Activated CD8-positive, alpha-beta T cell treated with anti-CD3 and anti-CD28 coated beads for 36 hours (primary cell): ENCODE measurements at places on chromosomes 1 and 21.

- DNase-seq = no peak
Observed at GRCh38 chr21:31777857-31778256, 45.9 kb upstream of the SCAF4 start.

GRCh38 chr1:92705446-92705845 lies 79.5 kb downstream of the EVI5 start:
- no peak for DNase-seq

- no peak for DNase-seq
Observed at GRCh38 chr1:233057836-233058235, 107.4 kb downstream of the NTPCR start.

DNA sequence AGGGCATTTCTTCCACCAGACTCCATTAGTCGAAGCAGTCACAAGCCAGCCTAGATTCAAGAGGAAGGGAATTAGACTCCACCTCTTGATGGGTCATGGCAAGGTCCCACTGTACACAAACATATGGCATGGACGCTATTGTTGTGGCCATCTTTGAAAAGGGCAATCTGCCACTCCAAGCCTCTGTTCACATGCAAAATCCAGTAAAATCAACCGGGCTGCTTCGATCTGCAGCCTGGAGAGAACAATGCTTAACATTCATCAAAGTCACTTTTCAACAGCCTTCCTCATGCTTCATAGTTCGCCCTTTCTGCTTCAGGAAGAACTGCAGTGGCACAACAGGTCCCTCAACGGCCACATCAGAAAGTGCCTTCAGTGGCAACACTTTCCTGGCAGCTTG lies 28.0 kb upstream of the GJB5 start:
- no peak for DNase-seq

GRCh38 chr1:154982341-154982740 lies 803 bp upstream of the FLAD1 start:
- no peak for DNase-seq

DNA sequence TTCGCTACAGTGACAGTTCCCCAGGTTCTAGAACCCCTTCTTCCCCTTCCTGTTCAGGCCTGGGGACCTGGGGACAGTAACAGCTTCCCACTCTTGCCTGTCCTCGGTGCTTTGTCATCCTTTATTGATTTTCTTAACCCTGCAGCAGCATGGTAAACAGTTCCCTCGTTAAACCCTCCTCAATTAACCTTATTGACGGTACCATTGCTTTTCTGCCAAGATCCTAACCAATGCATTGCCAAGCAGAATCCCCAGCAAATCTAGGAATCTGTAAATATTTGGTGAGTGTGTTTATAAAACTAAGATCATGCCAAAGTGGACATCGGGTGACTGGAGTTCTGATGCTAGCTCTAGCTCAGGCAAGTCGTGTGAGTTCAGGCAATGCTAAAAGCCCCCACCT lies 99.6 kb upstream of the KAZN start:
- DNase-seq = no peak

DNA sequence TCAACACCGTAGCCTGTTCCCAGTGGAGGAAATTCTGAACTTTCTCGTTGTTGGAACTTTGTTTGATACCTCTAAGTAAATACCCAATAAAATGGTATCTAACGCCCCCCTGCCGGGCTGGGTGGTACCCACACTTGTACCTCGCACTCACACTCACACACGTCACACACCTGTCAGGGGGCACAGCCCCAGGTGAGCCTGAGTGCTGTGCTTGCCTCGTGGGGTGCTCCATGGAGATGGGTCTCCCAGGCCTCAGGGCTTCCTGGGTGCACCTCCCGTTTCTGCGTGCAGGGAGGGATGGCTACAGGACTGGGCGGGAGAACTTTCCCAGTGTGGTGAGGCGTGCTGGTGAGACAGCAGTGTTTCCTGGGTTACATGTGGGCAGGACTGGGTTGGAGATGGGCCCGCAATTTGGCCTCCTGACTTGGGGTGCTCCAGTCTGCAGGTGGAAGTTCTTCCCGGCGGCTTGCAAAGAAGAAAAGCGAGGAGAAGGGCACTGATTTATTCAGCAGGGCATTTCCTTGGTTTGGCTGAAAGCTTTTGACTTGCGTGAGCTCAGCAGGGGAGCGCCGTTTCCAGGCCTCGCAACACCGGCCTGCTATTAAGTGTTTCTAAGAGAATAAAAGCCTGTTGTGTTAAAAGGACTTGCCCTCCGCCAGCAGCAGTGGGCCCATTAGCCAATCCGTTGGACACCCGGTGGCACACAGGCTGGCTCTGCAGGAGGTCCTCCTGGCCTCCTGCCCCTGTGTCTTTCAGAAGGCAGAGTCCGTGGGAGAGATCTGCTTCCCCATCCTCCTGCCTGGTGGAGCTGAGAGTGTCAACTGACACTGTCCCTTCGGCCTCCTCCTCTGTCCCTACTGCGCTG lies 79.7 kb downstream of the KIF26B start:
- DNase-seq = no peak

GRCh38 chr1:39525366-39526165 lies 34.1 kb downstream of the BMP8A start:
- DNase-seq = peak; percentile 75

DNA sequence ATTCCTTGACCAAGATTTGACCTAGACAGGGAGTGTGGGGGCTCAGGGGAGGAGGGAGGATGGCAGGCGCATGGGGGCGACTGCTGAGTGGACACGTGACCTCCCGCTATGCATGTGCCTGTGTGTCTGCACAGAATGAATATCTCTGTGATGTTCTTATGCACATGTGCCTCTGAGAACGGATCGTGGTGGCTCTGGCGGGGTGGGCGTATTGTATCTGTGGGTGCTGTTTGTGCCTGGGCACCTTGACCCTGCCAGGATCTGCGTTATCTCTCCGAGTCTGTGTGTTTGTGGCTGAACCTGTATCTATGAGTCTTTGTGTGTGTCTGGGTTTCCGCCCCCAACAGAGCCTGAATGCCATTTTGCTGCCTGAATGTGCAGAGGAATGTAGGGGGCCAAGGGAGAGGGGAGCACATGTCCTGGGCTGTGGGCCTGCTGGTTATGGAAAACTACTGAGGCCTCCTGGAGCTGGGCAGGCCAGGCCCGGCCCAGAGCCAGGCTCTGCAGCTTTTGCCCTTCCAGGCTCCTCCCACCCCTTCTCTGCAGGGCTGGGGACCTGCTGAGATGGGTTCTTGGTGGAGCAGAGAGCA lies 102.5 kb downstream of the EBNA1BP2 start:
- DNase-seq = no peak

DNA sequence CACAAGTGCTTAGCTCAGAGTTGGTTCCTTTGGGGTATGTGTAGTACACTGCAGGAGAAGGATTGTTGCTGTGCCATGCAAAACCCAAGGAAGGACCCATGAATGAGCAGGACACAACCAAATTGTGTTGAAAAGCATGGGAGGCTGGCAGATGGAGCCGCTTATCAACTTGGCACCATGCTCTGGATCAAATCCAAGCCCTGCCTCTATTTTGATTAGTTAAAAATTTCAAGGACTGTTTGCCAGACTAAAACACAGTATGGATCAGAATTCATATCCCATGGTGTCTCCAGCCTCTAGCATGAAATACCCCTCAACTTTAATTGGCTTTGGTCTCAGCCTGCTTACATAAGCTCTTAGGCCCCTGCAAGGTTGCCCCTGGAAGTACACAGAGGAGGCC lies 27.8 kb downstream of the CCDC185 start:
- DNase-seq = no peak

- DNase-seq = no peak
Observed at GRCh38 chr21:34730756-34731445, 62.1 kb downstream of the CLIC6 start.

GRCh38 chr1:7258589-7259135 lies 473.4 kb downstream of the CAMTA1 start:
- DNase-seq = no peak

DNA sequence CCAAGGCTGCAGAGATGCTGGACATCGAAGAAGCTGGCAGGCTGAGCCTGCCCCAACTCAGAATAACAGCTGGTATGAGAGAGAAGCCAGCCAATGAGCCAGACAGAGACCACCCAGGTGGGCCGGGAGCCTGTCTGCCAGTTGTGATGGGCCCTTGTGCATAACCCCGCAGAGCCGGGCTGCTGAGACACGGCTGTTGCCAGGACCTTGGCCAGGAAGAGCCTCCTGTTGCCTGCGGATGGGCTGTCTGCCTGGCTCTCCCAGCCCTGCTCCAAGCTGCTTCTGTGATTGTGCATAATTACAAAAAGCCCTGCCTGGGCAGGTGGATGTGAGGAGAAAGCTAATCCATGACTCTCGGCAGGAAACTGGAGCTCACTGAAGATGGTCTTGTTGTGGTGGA lies 126.5 kb downstream of the CAPN8 start:
- DNase-seq = no peak

DNA sequence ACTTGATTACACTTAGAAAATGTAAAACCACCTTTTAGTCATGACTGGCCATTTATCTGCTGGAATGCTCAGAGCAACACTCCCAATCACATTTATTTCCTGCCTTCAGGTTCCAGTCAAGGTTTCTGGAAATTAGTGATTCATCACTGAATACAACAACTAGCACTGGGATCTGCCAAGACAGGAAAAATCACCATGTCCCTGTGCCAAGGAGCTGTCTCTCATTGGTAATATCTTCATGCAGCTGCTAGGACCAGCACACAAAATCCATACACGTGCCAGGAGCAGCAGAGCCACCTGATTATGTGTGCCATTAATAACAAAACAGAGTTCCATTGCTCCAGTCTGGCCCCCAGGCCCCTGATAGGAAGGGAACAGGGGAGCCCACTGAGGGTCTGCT lies 194.6 kb downstream of the TNR start:
- no peak for DNase-seq

- DNase-seq = no peak
Observed at GRCh38 chr1:20612221-20612746, 21.0 kb upstream of the PINK1 start.

DNA sequence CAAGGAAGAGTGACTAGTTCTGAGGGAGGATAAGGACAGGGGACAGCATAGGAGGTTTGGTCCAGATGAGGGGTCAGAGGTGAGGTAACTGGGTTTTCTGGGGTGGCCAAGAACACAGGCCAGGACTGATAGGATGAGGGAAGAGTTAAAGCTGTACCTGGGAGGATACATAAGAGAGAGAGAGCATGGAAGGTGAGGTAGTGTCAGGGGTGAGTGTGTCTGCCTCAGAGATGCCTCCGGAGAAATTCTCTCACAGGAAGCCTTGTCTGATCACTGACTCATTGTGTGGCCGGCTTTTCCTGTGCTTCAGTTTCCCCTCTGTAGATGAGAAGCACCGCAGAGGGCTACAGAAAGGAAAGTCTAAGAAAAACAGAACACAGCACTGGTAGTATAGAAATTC lies 40.2 kb downstream of the FASLG start:
- DNase-seq = peak; percentile 87

DNA sequence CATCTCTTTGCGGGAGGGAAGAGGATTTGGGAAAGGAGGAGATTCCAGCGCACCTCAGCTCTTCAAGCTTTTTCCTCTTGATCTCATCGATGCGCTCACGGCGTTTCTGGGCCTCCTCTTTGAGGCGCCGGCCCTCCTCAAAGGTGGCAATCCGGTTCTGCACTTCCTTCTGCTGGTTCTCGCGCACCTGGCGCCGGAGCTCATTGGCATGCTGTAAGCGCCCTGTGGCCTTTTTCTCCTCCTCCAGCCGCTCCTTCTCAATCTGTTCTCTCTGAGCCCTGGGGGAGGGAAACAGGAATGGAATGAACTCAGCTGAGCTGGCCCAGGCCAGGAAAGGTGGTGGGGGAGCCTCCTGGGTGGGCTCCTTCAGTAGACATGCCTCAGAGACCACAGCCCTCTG lies 10.4 kb upstream of the VSIG8 start:
- DNase-seq = no peak

- no peak for DNase-seq
Observed at GRCh38 chr1:119266858-119267257, 101.7 kb upstream of the HAO2 start.

GRCh38 chr1:172041102-172041501 lies 199.8 kb downstream of the DNM3 start:
- no peak for DNase-seq

DNA sequence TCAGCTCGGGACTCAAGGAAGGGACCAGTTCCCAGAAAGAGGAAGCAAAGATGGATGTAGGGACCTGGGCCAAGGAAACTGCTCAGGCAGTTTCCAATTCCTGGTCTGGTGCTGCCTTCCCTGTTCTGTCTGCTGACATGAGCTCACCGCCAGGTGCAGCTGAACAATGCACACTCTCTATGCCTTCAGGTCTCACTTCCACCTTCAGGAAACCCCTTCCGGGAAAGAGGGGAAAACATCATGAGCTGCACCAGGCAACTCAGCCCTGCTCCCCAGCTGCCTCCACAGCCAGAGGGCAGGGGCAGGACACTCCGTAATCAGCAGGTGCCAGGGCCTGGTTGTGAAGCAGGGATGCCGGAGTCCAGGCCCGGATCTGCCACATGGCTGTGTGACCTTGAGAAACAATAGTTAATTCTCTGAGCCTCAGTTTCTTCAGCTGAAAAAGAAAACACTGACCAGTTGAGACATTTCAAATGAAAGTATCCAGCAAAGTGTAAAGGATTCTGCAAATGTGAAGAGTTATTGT lies 27.8 kb downstream of the SMIM12 start:
- DNase-seq = no peak

DNA sequence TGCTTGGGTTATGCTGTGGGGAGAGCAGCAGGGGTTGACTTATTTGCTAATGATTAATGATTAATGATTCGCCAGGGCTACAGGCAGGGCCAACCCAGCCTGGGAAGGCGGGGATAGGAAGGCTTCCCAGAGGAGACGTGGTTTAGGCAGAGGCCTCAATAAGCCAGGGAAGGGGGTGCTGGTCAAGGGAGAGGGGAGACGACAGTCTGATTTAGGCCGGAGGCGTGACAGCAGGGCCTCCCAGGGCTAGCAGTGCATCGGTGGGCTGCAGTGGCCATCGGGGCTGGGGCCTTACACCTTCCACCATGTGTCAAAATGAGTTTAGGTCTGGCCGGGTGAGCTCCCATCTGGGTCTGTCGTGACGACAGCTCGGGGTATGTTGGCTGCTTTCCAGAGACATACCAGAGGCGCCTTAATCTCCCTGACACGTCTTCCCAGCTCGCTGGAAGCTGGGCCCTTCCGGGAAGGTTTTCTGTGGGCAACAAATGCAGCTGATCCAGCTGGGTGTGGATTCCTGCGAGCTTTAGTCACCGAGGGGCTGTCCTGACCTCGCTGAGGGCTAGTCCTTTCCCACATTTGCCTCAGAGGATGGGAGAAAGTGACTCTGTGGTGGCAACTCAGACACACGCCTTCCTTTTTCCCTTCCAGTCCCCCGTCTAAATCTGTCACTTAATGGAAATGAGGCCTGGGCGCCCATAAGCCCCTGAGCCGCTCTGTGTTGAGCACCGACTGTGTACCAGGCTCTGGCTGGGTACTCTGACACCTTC lies 3.7 kb upstream of the SLC1A7 start:
- no peak for DNase-seq

DNA sequence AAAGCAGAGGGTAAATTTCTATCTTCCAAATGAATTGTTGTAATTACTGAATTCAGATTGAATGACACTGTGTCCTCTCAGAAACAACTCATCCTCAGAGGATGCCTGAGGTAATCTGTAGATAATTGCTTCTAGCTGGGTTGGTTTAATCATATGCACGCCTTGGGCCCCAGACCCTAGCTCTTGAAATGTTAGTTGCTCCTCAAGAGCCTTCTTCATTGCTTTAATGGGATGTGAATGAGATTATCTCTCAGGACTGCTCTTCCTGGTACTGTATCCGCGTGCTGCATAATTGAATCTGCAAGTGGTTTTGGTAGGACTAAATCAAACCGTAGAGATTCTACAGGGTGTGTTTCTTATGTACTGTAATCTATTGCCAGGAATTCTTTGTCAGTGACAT lies 569.3 kb upstream of the NEGR1 start:
- no peak for DNase-seq
